Stimulated activated CD4-positive, alpha-beta T cell treated with anti-CD3 and anti-CD28 coated beads, Interleukin-1b, Interleukin-23, amount 100 ng/mL, for 1 hour (primary cell): ENCODE measurements at places on chromosomes 3 and 15.

DNA sequence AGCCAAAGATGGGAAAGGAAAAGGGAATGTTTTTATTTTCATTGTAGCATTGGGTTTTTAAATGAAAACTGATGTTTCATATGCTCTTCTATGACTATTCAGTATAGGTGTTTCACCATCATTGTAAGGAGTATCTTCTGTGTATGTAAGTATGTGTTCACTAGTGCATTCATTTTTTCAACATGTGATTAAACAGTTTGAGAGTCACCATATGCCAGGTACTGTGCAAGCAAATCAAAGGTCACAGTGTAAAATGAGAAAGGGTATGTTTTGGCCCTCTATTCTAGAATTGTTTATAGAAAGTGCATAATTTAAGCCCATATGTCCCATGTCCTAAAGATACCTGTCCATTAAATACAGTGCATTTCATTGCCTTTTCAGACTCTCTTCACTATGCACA is 207.2 kb downstream of the ZBTB20 start:
- no peak for DNase-seq

DNA sequence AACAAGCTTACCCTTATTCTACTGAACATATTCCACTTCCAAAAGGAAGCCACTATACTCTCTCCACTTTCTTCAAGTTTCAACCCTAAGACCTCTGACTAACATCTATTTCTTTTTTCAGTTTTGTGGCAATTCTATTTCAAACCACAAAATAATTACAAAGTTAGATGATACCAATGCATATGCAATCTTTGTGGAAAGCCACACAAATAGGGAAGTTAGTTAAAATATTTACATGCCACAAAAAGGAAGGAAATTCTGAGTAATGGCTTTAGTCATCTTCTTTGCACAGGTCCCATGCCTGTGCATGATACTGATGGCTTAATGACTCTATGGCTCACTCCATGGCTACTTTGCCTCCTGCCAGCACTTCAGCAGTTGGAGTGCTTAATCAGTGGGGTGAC is 57.0 kb upstream of the MCTP2 start:
- no peak for DNase-seq

DNA sequence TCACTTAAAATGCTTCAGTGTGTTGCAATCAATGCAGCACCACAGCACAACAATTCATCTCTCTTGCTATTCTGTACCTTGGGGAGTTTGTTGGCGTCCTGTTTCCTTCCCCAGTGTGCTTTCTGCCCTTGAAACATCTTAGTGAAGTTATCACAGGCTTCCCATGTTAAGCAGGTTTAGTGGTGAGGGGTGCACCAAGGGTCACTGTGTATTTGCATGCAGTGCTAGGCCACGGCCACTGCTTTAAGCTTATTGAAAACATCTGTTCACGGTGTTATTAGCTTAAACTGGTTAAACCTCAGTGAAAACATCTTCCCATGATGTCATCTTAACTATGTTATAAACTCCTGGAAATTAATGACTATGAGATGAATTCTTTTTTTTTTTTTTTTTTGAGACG is 217.3 kb upstream of the GOLIM4 start:
- no peak for DNase-seq

DNA sequence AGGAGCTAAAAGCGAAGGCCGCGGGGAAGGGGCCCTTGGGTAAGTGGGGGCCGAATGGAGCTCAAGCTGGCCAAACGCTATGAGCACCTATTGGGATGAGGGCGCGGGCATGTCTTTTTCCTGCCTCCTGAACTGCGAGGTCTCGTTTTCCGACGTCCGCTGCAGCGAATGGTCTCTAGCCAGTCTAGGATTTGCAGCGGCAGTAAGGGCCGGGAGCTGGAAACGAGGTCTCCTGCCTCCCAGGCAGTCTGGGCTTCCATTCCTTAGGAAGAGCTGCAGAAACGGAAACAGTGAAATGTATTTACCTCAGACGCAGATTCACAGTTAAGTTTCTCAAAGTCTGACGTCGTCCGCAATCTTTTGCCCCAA is 517 bp downstream of the TMA7 start:
- no peak for DNase-seq

GRCh38 chr3:62525281-62525680 is 151.9 kb upstream of the FEZF2 start:
- DNase-seq = no peak

- no peak for DNase-seq
These were observed 507.0 kb downstream of the TBL1XR1 start for GRCh38 chr3:176690083-176690869.

DNA sequence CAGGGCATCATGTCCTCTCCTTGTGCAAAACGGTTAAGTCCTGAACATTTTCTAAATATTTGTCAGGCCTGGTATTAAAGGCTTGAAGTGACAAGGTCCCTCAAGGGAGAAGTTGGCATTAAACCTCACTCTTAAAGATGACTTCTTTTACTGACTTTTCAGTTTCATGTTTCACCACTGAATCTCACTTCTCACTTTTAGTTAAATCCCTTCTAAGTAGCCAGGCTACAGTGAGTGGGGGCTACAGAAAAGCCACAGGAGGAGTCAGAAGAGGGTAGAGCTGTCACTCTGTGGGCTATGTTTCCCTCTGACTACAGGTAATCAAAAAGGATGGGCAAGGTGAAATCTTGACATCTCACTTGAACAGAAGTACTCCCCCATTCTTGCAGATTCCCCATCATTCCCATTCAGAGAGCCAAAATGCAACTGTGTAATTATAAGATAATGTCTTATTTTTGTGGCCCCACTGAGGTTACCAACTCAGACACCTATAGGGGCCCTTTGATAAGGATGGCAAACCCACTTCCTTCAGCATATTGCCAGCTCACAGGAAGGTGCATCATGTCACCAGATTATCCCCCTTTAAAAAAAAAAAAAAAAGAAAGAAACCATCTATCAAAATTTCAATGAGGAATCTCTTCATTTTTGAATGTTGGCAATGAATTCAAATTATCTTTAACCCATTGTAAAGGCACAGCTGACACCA is 790.1 kb upstream of the CFAP20DC start:
- no peak for DNase-seq

DNA sequence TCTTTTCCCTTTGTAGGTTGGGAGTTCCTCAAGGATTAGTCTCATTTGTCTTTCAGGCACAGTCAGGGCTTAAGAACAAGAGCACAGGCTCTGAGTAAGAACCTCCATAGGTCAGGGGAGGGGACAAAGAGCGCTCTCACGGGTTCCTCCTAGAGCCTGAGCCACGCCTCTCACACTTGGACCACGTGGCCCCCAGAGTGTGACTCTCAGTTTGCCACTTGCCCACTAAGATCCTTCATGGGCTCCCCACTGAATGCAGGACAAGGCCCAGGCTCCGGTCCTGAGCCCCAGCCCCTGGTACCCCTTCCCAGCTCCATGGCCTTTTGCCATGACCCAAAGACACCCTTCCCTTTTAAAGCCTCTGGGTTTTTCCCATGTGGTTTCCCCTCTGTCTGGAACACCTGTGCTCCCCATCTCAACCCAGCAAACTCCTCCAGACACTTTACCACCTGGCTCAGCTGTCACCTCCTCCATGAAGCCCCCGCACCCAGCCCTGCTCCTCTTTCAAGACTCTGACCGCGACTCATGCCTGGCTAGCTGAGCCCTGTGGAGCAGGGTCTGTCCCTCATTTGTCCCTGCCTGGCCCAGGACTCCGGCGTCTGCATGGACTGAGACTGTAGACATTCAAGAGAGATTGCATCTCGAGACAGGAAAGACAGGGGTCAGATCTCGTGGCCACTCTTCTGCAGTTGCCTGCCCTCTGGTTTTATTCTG is 32.7 kb downstream of the IQSEC1 start:
- no peak for DNase-seq

DNA sequence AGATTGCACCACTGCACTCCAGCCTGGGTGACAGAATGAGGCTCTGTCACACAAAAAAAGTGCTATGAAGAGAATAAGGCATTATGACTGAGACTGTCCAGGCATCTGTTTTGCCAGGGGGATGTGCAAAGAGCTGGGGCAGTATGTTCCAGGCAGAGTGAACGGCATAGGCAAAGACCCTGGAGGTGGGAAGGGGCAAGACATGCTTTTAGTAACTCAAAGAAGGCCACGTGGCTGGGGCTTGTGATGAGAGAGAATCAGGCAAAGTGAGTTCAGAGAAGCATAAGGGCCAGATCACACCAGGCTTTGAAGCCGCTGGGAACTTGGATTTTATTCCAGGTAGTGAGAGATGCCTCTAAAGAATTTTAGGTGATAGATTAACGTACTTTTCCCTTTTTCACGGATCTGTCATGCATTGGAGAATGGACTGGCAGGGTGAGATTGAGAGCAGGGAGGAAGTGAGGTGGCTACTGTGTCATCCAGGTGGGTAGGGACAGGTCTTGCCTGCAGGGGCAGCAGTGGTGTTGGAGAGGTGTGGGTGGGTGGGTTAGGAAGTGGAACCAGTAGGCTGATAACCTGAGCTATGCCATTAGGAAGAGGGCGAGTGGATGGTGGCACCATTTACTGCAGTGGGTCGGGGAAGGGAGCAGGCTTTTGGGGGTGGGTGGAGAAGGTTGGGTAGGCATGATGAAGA is 31.7 kb downstream of the ATP2B2 start:
- DNase-seq = no peak

DNA sequence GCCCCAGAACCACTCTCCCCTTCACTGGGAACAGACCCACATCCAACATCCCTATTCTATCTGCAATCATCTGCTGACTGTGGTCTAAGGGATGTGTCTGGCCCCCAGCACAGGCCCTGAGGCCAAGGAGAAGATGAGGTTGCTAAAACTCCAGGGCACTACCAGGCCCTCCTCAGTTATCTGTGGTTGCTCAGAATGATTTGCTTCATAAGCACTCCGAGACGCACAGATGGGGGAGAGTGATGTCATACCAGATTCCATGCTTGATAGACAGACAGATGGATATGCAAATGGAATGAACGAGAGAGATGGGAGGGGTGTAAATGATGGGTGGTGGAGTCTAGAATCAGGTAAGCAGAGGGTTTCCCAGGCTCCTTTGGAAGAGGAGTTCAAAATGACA is 57.8 kb downstream of the CEMIP start:
- DNase-seq = no peak

- no peak for DNase-seq
These were observed 356.0 kb downstream of the NLGN1 start for GRCh38 chr3:173753593-173753992.

DNA sequence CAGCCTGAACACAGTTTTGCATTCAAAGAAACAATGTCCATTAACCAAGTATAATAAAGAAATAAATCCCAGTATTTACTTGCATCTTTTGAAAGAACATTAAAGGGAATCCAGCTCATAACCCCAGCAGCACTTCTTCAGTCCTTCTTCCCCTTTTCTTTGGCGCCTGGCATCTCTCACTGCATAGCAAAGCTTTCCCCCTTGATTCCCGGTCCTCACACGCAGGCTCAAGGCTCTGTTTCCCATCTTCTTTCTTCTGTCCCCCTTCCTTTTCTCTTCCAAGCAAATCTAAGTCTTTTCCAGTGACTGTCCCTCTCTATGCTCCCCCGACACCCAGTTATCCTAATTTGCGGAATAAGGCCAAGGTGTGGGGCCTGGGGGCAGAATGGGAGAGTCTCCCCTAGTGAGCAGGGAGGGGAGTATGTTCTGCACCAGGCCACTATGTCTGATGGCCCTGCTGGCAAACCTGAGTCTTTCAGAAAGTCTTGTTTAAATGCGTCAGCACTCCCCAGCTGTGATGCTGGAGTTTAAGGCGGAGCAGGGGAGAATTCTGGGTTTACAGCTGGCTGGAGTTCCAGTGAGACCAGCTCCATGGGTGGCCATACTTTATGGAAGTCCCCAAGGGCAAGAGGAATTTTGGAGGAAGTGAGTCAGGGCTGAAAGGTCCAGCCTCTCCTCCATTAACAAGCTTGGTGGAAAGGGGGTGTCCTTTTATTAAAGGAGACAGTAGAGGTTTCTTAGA is 42.1 kb downstream of the GOLGA6A start:
- DNase-seq = no peak

- no peak for DNase-seq
These were observed 204.4 kb upstream of the TGFBR2 start for GRCh38 chr3:30401971-30402370.

GRCh38 chr3:148190441-148190990 is 507.2 kb upstream of the AGTR1 start:
- no peak for DNase-seq

GRCh38 chr3:97510795-97511194 is 253.8 kb upstream of the ARL6 start:
- no peak for DNase-seq

GRCh38 chr3:102248981-102249705 is 185.7 kb upstream of the ZPLD1 start:
- DNase-seq = no peak

- no peak for DNase-seq
These were observed 50.0 kb upstream of the FMN1 start for GRCh38 chr15:33244471-33244870.

GRCh38 chr3:88979760-88980159 is 127.7 kb upstream of the EPHA3 start:
- DNase-seq = no peak

DNA sequence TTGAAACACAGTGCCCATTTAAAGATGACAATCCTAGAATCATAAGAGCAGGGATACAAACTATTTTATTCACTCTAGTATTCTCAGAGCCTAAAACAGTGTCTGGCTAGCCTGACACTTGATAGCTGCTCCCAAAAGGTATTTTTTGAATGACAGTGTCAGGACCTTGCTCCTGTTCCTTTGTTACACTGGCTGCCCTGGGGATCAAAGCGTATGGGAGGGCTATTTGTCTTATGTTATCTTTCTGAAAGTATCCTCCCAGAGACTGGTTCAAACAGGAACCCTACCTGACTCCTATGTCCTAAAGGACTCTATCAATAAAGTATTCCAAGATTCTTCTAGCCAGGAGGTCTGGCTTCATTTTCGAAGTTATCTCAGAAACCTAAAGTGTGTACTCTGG is 621.4 kb downstream of the FHIT start:
- no peak for DNase-seq

- DNase-seq = no peak
These were observed 13.8 kb upstream of the CCR9 start for GRCh38 chr3:45872569-45872968.

GRCh38 chr3:50111757-50112156 is 23.0 kb downstream of the RBM5 start:
- no peak for DNase-seq

GRCh38 chr3:124903896-124904834 is 17.0 kb upstream of the ITGB5 start:
- DNase-seq = no peak

- no peak for DNase-seq
These were observed 11.9 kb downstream of the GRM2 start for GRCh38 chr3:51718547-51719409.

- DNase-seq = no peak
These were observed 25.8 kb upstream of the MTHFS start for GRCh38 chr15:79922512-79923078.

GRCh38 chr15:80944818-80945217 is 44.8 kb downstream of the MESD start:
- no peak for DNase-seq

DNA sequence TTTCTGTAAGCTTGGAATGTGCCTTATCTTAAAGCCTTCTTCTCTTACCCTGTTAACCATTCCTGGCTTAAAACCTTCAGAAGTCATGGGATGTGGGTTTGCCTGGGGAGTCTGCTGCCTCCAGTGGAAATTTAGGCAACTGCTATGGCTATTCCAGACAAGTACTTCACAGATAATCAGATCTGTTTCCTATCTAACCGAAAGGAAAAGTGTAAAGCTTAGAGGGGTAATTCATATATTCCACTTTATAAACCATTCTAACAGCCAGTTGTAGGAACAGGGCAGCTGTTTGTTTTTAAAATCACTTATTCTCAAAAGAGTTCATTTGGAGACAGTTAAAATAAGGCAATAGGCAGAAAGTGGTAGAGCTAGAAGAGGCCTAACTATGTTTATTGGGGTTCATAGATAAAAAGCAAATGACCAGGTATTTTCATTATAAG is 219.9 kb downstream of the TCF12 start:
- DNase-seq = no peak
